ENCODE measurements at places on chromosomes 2 and 18.

GRCh38 chr2:204172145-204172600 is 235.6 kb downstream of the ICOS start:
- DNase-seq, result no peak

DNA sequence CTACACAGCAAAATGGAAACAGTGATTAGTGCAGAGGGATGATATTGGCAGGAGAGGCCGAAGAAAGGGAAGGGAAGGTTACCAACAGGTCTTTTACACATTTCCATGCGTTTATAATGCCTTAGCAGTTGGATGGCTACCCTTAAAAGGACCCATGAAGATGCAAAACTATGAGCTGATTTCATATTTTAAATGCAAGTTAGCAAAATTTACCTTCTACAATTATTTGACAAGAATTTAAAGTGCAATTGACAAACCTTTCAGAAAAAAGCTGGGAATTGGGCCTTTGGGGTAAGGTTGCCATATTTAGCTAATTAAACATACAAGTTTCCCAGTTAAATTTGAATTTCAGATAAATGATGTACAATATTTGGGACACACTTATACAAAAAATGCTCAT is 13.3 kb downstream of the DNER start:
- DNase-seq, result no peak

- DNase-seq, result no peak
Measured at GRCh38 chr2:206125901-206126300, 33.3 kb downstream of the NDUFS1 start.

DNA sequence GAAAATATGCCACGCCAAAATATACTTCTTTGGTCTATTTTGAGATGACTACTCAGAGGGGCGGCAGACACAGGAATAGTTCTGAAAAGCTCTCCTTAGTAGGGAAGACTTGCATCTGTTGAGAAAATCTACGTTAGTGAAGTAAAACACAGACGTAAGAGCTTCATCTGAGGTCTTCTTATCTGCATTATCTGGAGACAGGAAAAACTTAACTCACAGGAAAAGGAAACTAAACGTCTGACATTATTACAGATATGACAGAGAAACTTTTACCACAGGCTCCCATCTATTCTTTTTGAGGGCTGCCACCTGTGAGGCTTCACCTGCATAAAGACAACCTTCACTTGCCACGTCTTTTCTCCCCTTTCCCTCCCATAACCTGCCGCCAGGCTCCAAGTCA is 1295.7 kb downstream of the LRP1B start:
- no peak for DNase-seq

DNA sequence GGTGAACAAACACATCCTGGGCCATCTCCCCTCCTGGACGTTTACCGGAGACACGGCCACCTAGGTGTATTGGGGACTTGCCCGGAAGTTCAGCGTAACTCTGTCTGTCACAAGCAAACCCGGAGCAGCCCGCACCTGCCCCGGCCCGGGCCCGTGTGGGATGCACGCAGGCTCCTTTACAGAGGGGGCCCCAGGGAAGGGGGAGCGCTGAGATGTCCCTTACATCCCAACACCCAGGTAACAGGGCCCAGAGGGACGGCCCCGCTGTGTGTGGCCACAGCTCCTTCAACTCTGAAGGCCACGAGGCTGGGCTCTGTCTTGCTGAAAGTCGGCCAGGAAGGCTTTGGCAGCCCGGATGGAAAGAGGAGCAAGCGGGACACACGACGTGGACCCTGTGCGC is 212.8 kb downstream of the TWIST2 start:
- DNase-seq, result no peak

DNA sequence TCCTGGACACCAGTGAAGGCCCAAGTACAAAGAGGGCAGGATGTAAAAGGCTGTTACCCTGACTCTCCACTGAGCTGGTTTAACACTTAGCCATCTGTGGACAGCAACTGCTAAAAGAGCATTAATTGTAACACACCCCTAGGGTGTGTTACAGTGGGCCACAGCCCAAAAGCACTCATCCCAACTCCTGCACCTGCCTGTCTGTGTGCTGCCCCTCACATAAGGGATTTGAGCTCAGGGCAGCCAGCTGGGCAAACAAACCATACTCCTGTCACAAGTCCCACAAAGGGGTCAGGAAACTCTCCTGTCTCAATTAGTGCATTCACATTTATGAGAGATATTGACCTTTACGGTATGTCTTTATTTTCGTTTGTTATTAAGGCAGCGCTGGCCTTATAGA is 833.1 kb upstream of the NXPH2 start:
- DNase-seq, result no peak

DNA sequence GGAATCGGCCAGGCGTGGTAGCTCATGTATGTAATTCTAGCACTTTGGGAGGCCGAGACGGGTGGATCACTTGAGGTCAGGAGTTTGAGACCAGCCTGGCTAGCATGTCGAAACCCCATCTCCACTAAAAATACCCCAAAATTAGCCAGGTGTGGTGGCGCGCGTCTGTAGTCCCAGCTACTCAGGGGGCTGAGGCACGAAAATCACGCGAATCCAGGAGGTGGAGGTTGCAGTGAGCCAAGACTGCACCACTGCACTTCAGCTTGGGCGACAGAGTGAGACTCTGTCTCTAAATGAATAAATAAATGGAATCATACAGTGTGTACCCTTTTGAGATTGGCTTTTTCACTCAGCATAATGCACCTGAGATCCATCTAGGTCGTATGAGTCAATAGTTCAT is 19.4 kb upstream of the TTC39C start:
- no peak for DNase-seq

GRCh38 chr2:139963863-139964355 is 1183.7 kb upstream of the NXPH2 start:
- DNase-seq, result no peak

DNA sequence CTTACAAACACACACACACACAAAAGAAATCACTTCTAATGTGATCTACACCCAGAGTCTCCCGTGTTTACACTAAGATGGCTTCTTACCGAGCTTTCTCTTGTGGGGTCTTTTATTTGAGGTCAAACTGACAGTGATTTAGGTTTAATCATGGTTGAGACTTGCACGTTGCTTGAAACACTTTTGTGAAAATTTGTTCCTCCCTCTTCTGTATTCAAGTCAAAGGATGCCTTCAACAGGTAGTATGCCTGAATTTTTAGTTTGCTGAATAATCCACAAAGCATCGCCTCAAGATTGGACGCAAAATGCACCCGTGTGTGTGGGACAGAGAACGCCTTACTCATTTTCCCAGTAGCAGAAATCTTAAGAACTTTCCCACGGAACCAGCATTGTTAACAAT is 4.0 kb upstream of the ZNF516 start:
- DNase-seq, result no peak

GRCh38 chr2:98915751-98916358 is 20.2 kb downstream of the CRACDL start:
- no peak for DNase-seq

GRCh38 chr2:160956243-160956802 is 203.9 kb upstream of the TANK start:
- DNase-seq, result no peak

DNA sequence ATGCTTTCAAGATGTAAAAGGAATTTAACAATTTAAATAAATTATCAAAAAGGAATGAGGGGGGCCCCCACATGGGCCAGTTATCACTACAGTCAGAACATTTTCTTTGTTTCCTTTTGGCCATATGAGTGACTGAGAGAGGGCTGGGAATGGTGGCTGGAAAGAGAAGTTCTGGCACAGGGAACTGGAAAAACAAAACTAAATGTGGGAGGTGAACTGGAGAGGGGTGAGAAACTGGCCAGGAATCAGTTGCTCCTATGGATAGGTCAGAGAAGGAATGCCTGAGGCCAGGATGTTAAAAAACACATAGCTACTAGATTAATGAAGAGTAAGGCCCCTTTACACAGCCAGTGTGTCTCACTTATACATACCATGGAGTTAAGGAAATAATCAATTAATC is 121.0 kb downstream of the RBMS1 start:
- no peak for DNase-seq

DNA sequence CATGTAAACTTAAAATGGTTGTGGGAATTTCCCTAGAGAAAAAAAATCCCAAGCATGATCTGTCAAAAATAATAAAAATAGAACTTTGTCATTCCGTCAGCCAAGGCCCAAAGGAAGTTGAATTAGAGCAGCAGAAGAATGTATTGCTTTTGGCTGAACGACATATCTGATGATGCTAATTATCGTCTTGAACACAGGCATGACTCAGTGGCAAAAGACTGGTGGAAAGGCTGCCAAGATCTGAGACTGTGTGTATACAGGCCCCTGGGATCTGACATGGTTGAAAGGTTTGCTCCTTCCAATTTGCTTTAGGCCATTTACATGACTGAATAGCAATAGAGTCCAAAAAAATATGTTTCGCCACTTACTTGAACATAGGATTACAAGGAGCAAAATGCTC is 1057.1 kb upstream of the CRIM1 start:
- DNase-seq, result no peak

DNA sequence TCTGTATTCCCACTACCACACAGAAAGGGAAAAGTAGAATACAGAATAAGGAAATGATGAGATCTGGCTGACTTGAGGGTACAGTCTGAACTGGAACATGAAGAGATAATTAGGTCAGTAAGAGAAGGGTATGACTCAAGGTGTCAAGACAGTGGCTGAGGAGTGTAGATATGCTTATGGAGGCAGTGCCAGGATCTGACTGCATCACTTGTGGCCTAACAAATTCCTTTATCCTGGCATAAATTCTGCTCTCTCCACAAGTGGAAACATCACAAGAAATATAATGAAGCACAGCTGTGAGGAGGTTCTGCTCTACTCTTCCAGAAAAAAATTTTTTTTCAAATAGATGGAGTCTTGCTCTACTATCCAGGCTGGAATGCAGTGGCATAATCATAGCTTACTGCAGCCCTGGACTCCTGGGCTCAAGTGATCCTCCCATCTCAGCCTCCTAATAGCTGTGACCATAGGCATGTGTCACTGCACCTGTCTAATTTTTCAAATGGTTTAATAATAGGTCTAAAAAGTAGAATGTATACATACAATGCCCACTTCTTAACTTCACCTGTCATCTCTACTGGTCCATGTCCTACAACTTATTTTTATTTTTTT is 85.3 kb downstream of the C2orf74 start:
- no peak for DNase-seq

GRCh38 chr18:21053127-21053526 is 58.5 kb downstream of the ROCK1 start:
- no peak for DNase-seq
